ENCODE measurements at places on chromosomes 3 and 15.

GRCh38 chr15:69806287-69806915, 291.3 kb downstream of the TLE3 start:
- no peak for ATAC-seq

GRCh38 chr3:117631781-117632180, 922.2 kb downstream of the TUSC7 start:
- no peak for ATAC-seq

- no peak for ATAC-seq
Observed at GRCh38 chr3:23192816-23193215, 10.3 kb upstream of the UBE2E2 start.

GRCh38 chr3:34703053-34703452, 904.6 kb downstream of the PDCD6IP start:
- ATAC-seq: no peak

DNA sequence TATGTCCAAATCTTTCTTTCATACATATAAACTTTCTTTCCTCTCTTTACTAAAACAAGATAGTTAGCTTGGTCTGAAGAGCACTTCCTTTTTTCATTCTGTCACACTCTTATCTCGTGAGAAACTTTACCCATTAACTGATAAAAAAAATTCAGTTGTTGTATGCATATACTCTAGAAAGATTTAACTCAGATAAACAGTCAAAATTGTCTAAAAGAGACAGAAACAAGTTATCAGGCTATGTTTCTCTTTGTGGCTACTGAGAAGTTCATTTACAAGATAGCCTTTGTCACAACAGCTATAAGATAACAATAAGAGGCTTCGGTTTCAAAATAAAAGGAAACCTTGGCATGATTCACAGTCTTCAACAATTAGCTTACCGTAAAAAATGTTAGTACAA, 235.7 kb upstream of the ATP10A start:
- ATAC-seq: no peak

DNA sequence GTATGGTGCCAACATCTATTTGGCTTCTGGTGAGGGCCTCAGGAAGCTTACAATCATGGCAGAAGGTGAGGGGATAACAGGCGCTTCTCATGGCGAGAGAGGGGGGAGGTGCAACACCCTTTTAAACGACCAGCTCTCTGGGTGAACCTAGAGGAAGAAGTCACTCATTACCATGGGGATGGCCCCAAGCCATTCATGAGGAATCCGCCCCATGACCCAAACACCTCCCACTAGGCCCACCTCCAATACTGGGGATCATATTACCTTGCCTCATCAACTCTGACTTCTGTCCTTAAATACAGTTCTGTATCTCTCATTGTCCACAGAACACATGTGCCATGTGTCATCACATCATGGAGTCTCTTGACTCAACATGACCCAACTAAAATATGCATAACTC, 37.5 kb upstream of the CLRN1 start:
- no peak for ATAC-seq

GRCh38 chr3:44511238-44511566, 33.7 kb upstream of the ZNF445 start:
- no peak for ATAC-seq

DNA sequence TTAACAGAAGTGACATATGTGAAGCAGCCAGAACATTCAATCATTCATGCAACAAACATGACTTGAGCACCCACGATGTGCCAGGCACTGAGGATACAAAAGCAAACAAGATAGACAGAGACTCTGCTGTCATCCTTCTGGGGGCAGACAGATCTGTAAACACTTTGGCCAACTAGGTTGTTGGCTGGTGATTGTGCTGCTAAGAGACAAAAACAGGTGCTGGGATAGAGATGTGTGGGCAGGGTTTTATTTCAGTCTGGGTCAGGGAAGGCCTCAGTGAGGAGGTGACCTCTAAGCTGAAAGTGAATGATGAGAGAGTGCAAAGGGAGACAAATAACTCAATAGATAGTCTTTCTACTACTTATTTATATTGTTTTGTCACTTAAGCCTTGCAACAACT, 147.0 kb upstream of the VEPH1 start:
- no peak for ATAC-seq

DNA sequence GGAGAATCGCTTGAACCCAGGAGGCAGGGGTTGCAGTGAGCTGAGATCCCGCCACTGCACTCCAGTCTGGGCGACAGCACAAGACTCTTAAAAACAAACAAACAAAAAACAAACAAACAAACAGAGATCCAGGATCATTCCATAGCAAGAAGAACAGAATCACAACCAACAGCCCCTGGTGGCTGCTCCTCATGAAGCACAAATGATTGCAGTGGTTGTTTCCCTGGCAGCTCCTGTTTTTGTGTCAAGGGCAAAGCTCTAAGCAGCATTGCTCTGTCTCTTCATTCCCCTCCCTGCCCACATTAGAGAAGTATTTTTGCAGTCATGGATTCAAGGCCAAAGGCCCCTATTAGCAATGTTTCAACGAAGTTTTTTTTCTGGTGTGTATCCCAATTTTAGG, 25.8 kb upstream of the BLM start:
- no peak for ATAC-seq

GRCh38 chr3:157119369-157119951, 40.5 kb downstream of the CCNL1 start:
- ATAC-seq: no peak

DNA sequence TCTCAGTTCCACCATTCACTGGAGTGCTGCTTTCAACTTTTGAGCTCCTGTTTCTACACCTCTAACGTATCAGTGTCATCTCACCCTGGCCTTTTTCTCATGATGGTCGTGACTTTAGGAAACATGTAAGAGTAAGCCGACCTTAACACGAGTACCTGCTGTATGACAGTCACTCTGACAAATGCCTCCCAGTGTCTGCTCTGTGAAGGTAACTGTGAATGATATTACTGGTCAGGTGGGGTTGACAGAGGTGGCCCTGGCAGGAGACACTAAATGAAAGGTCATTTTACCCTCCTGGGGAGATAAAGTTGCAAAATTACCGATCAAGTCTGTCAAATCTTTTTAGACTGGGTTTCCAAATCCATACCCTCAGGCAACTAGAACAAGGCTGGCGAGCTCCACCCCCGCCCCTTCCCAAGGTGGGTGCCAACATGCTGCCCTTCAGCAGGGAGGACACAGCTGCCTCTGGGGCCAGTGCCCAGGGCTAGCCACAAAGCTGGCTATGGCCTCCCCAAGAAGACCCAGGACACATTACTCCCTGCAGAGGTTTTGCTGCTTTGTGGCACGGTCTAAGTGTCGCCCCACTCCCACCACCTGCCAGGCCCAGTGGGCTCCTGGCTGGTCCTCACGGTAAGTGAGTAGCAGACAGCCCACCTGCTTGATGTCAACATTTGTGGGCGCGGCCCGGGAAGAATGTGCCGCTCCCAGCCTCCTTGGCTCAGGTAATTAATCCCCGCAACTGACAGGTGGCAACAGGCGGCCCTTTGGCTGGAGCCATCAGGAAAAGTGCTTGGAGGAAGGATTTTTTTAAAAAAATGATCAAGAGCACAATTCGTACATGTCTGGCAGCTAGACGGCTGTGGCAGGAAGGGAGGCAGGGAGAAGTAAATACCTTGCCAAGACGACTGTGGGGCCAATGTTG, 211.8 kb downstream of the TP63 start:
- no peak for ATAC-seq

DNA sequence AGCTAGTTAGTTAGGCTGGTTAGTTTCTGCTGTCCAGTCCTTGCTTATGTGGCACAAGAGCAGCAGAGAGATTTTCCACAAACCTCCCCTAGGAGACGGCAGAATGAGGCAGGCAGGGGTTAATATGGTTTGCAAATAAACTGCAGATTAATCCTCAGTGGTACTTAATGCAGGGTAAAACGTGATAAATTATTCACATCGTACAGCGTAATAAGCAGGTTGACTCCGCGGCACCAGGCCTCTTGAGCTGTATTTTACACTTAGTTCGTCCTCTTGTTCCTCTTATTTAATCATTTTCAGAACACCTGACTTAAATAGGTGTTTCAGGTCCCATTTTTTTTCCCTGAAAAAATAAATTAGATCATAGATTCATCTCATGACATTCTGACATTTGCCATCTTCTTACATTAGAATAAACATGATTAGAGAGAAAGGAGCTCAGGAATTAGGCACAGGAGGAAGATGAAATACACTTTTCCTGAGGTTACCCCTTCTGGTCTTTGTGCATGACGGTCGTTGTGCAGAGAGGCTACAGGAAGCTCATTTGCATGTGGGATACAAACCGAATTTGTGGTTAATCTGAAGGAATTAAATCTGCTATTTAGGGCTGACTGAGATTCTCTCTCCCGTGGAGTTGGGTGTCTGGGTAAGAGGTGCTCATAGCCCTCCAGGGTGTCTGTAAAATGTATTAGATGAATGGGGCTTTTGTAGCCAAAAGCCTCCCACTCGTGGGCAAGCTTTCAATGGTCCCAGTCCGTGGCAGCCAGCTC, 27.1 kb upstream of the VPS8 start:
- ATAC-seq: no peak

GRCh38 chr3:53725387-53725995, 120.7 kb downstream of the CHDH start:
- no peak for ATAC-seq

- no peak for ATAC-seq
Observed at GRCh38 chr15:84789762-84790161, 27.4 kb upstream of the ALPK3 start.

DNA sequence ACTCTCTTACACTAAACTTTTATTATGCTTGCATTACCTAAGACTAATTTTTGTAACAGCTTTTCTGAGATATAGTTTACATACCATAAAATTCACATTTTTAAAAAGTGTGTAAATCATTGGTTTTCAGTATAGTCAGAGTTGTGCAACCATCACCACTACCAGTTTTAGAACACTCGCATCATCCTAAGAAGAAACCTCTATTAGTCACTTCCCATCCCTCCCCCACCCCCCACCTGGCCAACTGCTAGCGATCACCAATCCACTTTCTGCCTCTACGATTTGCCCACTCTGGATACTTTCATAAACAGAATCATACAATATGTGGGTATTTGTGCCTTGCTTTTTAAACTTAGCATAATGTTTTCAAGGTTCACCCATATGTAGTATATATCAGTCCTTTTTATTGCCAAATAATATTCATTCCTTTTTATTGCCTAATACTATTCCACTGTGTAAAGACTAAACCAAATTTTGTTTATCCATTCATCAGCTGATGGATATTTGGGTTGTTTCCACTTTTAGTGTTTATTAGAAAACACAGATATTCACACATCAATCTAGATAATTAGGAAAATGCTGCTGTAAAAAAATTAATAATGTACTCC, 23.0 kb downstream of the UBP1 start:
- no peak for ATAC-seq

GRCh38 chr3:57127891-57128518, 37.1 kb downstream of the IL17RD start:
- peak; percentile 61 for ATAC-seq
